GM23248 (cell line): ENCODE measurements at places on chromosomes 16 and 17.

GRCh38 chr17:51035431-51035830 is 85.2 kb downstream of the SPAG9 start:
- DNase-seq, result peak; percentile 89

DNA sequence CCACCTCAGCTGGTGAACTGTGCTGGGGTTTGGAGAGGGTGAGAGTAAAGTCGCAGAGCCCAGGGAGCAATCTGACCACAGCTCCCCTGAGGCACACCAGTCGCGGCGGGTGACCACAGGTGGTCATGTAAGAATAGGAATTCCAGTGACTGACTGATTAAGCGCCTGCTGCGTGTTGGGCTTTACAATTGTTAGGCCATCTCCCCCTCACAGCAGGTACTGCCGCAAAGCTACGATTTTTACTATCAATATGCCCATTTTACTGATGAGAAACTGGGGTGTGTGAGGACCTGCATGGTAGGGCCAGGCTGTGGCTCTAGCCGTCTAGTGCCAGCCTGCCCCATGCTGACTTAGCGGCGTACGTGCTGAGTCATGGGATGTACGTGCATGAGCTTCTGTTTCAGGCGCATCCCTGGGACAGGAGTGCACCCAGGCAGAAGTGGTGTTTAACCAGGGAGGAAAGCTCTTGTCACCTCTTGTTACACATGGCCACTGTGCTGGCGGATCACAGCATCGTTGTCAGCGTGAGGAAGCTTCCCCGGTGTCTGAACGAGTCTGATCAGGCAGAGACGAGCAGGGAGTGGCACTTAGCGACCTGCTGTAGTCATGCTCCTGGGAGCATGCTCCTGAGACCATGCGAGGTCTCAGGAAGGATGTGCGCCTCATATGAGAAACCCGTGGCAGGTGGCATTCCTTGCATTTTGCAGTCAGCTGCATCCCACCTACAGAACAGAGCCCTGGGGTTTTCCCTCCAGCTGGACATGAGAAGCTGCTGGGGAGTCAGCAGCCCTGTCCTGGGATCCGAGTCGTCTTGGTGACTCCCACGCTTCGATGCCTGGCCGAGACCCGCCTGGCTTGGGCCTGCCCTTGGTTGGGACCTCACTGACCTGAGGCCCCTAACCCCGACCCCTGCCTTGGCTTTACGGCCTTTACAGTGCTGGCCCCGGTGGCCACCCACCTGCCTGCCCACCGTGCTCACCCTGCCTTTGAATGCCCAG is 163.7 kb upstream of the CHMP6 start:
- DNase-seq, result no peak

- DNase-seq, result no peak
Measured at GRCh38 chr16:974611-975261, 4.0 kb upstream of the LMF1 start.

GRCh38 chr17:74922694-74923537 is at the start of gene USH1G:
TSS of gene USH1G (minus strand) at chr17:74923255. CDS start at chr17:74923073, 182 bp downstream.
- DNase-seq, result no peak

DNA sequence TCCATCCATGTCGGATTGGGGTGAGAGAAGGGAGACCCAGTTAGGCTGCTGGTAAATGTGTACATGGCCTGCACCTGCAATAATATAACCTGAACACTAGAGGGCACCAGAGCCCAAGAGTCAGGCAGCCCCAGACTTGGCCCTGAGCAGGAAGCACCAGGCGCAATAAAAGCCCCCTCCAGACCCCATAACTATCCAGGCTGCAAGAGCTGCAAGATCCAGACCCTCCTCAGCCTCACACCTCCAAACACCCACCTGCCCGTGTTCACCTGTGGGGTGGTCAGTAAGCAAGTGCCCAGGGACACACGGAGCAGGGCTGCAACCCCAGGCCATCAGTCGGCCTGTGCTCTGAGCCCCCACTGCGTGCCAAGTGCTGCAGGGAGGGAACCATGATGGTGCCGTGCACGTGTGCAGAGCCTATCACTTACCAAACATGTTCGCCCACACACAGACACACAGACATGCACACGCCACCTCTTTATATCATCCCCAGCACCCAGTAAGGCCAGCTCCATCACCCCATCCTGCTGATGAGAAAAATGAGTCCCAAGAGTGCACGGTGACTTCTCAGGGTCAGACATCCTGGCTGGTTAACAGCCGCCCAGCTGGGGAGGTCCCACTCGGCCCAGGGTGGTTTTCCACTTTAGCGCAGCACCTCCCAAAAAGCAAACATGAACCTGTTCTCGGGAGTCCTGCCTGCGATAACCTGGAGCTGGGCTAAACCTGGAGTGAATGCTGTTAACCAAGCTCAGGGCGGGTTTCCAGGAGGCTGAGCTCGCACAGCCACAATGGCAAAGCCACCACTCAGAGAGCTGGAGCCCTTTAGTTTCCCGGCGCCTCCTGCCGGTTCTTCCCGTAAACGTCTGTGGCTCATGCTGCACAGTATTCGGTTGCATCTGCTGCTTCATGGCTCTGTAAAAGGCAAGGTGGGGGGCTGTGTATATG is 439.8 kb downstream of the SOX9 start:
- DNase-seq, result peak; percentile 55

- DNase-seq, result peak; percentile 30
Measured at GRCh38 chr17:76381633-76382350, 2.6 kb upstream of the SPHK1 start.

DNA sequence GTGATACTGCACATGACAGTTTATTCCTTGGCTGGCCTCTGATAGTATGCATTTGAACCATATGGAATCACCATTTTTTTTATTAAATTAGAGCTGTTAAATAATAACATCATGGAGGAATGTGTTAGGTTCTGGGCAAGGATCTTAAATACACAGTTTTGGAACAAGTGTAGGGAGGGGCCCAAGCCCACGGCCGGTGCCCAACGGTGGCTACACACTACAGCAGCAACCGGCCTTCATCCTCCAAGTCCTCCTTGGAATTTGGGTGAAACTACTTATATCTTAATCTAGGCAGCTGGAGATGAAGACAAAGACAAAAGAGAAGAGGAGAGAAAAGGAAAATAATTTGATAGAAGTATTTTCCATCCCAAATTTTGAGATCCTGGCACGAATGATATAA is 35.6 kb downstream of the ZFHX3 start:
- DNase-seq, result no peak

DNA sequence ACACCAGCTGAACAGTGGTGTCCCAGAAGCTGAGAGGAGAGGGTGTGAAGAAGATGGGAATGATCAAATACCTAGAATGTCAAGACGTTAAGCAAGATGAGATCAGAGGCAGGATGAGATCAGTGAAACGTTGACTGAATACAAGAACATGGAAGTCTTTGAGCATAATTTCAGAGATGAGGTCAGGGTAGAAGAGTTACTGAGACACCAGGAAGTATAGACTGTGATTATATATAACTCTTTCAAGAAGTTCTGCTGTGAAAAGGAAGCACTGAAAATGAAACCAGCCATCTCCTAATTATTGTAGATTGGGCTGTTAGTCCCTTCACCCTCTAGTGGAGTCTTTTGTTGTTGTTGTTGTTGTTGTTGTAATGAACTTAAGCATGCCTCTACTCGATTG is 9.1 kb downstream of the SHCBP1 start:
- no peak for DNase-seq

GRCh38 chr16:57265850-57266530 is 18.5 kb downstream of the PLLP start:
- peak; percentile 58 for DNase-seq

GRCh38 chr16:9800186-9800738 is 382.0 kb downstream of the GRIN2A start:
- peak; percentile 1 for DNase-seq

DNA sequence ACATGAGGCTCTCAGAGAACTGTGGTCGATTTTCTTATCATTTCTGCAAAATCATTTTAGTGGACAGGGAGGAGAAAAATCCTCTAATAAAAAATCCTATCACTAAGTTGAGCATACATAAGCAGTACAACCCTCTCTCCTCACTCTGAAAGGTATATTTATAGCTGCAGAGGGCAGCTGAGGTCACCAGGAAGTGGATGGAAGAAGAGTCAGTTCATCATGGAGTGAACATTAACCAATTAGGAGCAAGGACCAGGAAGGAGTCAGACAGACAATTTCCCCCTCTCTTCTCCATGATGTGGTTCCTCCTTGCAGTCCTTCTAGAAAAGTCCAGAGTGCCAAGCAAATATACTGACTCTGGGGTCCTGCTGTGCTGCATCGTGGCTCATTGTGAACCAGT is 253.7 kb downstream of the TOX3 start:
- no peak for DNase-seq

DNA sequence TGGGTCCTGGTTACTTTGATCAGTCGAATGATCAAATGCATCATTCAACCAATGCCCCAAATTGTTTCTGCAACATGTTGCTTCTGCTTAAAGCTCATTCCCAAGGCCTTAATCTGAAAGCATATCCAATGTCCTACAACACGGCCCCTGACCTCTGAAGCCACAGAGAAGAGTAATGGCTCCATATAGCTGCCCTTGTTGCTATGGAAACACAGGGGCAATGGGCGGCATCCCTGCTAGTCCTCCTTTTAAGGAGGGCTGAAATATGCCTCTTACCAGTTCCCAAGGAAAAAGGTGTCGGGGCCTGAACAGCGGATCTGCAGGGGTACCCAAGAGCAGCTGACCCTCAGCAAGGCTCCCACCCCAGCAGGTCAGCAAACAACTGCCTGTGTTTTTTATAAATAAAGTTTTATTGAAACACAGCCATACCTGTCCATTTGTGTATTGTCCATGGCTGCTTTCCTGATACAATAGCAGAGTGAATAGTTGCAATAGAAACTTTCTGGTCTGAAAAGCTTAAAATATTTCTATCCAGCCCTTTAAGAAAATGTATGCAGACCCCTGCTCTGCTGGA is 210.4 kb downstream of the XYLT1 start:
- DNase-seq, result no peak

- DNase-seq, result no peak
Measured at GRCh38 chr17:15512071-15512709, 44.8 kb upstream of the CDRT4 start.

- no peak for DNase-seq
Measured at GRCh38 chr16:82504836-82505235, 121.9 kb upstream of the CDH13 start.

- peak; percentile 64 for DNase-seq
Measured at GRCh38 chr17:42378959-42379594, 9.2 kb downstream of the STAT3 start.

DNA sequence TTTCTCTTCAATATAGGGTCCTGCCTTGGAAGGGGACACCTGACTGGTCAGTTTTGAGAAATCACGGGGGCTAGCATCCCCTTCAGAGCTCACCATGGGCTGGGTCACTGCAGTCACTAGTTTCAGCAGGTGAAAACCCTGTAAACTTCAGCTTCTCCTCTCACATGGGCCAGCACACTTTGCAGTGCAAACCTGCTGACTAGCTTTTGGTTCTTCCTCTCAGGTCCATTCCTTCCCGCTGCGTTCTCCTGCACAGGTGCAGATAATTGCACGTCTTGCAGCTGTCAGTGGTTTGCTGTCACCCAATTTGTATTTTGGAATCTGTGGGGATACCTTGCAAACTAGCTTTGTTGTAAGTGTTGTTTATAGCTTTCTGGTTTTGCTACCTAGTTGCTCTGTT is 95.1 kb downstream of the LYRM1 start:
- no peak for DNase-seq
